ENCODE measurements at places on chromosomes 2 and 18. TPM values are rescaled to one million over a fixed set of nuclear protein-coding genes. Genes with fewer than 3 reads are reported as not detected.
A peak's percentile ranks its signal among the peaks of the same experiment; 100 is the strongest.

GRCh38 chr2:20580690-20581437 lies 70.0 kb downstream of the HS1BP3 start:
- no peak overlapping the region for H3K4me3 ChIP-seq
- peaks cover 41% of the 10 kb centered on the region for H3K4me1 ChIP-seq
- H3K27me3 ChIP-seq = peaks cover 6% of the 10 kb centered on the region
- no peaks in the 10 kb centered on the region for H3K36me3 ChIP-seq

TUBA3E gene
- total RNA-seq = not detected

DNA sequence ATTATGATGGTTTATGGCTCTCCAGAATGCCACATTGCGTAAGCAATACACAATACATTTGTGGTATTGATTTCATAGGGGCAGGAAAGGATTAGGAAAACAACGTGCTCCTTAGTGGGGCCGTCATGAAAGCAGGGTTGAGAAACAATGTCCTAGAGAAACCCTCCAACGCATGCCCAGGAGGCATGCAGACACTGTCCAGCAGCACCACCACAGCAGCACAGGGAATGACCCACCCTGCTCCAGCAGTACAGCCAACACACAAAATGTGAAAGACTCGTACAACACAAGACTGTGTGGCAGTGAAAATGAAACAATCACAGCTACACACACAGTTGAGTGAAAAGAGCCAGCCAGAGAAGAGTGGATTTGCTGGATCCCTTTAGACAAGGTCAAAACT lies 66.3 kb downstream of the FAM168B start:
- no peak for DNase-seq
- H3K27ac ChIP-seq = no peak overlapping the region
- peaks cover 4% of the 10 kb centered on the region for H3K27me3 ChIP-seq

DNA sequence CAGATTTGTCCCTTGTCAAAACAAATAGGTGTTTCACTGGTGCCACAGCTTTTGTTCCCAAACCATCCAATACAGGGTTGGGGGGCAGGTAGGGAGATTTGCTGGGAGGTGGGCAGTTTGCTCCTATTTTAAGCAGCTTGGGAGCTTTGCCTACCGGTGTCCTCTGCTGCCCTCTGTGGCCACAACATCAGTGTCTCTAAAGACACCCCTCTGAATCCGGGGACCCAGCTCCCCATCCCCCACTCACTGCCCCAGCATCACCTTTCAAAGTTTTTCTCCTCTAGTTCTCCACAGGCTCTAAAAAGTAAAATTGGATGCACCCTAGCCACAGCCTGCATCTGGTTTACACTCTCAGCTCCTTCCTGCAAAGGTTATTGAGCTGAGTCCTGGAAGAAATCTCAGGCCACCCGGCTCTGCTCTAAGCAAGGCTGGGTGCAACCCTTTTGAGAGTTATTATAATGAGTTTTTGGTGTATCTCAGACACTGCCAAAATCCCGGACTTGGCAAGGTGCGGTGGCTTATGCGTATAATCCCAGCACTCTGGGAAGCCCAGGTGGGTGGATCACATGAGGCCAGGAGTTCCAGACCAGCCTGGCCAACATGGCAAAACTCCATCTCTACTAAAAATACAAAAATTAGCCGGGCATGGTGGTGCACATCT lies 2.9 kb upstream of the EPAS1 start:
- H3K36me3 ChIP-seq = peaks cover 4% of the 10 kb centered on the region
- peaks cover 19% of the 10 kb centered on the region for H3K4me1 ChIP-seq
- no peak overlapping the region for H3K27ac ChIP-seq
- H3K4me3 ChIP-seq = no peak overlapping the region
- peak; percentile 29 for DNase-seq

DNA sequence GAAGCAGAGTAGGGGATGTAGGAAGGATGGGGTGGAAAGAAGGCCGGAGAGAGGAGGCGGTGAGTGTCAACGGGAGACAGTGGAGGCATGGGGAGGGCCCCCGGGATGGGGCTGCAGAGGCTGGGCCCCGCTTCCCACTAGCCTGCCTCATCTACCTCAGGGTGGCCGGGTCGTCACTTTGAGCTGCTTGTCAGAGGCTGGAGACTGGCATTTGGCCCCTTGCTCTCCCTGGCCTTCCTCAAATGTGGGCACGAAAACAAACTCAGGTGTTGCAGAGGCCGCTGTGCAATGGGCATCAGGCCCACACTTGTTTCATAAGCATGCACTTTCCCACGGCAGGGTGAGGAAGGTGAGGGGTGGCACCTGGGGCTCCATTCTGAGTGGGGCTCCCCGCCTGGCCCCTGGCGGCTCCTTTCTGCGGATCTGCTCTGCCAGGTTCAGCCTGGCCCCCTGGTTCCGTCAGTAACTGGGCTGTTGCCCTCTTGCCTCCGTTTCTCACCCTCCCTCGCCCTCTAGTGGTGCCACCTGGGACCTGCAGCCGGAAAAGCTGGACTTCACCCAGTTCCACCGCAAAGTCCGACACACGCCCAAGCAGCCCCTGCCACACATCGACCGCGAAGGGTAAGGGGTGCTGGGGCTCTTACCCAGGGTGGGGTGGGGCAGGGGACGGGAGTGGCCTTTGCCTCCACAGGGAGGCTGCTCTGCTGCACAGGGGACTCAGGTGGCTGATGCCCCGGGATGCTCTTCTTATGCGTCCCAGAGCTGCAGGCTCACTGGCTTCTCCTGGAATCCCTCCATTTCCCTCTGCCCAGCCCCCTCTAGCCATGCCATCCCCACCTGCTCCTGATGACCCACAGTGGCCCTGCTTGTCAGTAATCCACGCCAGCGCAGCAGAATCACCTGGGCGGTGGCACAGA lies 125.4 kb downstream of the CTIF start:
- no peak overlapping the region for H3K4me3 ChIP-seq
- peak; percentile 85 for DNase-seq
- no peak overlapping the region for H3K27ac ChIP-seq
- H3K36me3 ChIP-seq = peaks cover 26% of the 10 kb centered on the region

TGFA gene
- total RNA-seq = 4.7 TPM

DNA sequence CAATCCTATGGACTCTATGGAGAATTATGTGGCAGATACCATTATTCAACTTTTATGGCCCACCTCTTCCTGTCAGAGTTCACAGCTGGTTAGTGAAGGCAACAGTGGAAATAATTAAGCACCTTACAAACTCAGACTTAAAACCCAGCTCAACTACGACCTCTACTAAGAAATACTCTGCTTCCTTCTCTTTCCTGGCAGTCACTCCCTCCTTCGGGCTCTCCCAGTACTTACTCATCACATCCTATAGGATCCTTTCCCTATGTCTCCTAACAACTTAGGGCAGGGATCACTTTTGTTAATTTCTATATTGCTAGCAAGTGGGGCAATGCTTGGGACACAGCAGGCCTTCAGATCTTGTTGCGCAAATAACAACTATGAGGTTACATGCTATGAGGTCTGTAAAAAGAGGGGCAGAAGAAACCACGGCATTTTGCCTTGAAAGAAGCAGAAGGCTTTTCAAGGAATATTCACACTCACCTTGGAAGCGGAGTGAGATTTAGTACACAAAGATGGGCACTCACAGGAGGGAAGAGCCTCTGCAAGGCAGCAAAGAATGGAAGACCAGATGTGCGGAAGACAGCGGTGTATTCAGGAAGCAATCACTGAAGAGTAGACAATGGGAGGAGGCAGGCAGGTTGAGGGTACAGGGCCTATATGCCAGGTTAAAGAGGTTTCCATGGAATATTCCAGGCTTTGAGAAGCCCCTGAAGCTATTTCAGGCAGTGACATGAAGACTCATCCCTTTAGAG lies 2.1 kb downstream of the STK39 start:
- H3K27ac ChIP-seq = no peak overlapping the region
- peaks cover 21% of the 10 kb centered on the region for H3K4me1 ChIP-seq
- no peak for DNase-seq
- H3K27me3 ChIP-seq = peaks cover 7% of the 10 kb centered on the region

MC2R gene
- not detected for total RNA-seq

GRCh38 chr2:10608273-10608672 lies 81.5 kb downstream of the NOL10 start:
- no peaks in the 10 kb centered on the region for H3K4me1 ChIP-seq
- peaks cover 3% of the 10 kb centered on the region for H3K36me3 ChIP-seq
- no peak overlapping the region for H3K27ac ChIP-seq
- no peak for DNase-seq
- no peak overlapping the region for H3K4me3 ChIP-seq

HOXD13 gene
- not detected for total RNA-seq
